NCI-H1417 (cell line): ENCODE measurements at places on chromosomes 2 and 18.

DNA sequence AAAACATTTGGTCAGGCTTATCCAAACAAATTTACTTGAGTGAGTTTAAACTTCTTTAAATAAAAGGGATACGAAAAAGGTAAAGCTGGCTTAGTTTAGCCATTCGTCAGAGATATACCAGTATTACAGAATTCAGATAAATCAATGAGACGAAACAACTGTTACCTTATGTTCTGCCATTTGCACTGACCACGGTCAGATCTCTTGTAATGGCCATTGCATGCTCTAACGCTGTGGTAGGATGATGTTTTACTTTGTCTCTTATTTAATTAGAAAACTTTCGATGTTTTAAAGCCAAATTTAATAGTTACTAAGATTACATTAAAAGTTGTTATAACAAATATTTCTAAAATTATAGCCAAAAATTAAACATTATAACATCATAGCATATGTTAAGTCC is 1.5 kb downstream of the C18orf54 start:
- DNase-seq = no peak

DNA sequence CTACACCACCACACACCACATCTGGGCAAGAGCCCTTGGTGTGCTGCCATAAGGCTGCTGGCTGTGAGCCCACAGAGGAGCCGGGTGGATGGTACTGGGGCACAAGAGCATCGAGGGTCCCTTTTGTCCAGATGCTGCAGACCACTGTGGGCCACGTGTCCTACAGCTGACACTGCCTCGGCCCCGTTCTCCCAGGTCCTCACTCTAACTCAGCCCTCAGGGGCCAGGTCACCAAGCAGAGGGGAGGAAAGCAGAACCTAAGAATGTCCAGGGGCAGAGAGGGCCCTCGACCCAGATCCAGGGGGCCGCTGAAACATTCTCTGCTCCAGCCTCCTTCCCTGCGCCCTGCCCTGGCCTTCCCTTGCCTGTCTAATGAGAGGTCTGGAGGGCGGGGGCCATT is 91.7 kb upstream of the ASB18 start:
- DNase-seq = no peak

- no peak for DNase-seq
Observed at GRCh38 chr2:44247924-44248323, 27.4 kb upstream of the SLC3A1 start.

DNA sequence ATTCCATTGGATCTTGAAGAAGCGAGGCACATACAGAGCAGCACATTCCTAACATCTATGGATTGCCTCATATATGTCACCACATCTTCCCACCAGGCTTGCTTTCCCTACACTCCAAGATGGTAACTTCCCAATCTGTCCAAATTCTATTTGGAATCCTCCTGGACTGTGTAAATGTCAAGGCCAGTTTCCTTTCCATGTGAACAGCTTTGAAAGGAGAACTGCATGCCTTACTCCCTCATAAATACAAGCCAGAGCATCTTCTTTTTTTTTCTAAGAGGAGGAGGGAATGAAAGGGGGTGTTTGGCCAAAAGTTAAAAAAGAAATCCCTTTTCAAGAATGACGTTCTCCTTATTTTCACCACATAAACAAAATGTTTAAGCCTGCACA is 103.8 kb upstream of the OSR1 start:
- DNase-seq = no peak

DNA sequence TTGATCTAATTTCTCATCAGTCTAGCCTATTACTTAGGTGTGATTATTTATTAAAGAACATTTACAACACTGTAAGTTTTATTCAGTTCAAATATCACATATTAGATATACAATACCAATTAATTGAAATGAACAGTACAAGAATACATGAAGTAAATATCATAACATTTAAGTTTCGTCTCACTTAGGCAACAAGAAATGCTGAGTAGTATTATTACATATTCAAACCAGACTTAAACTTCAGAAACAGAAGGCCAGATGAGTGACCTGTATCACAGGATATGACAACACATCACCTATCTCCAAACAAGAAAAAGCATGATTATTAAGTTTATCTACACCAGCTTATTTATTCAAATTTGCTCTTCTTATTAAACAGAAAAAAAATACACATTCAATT is 48.9 kb downstream of the LONRF2 start:
- no peak for DNase-seq

DNA sequence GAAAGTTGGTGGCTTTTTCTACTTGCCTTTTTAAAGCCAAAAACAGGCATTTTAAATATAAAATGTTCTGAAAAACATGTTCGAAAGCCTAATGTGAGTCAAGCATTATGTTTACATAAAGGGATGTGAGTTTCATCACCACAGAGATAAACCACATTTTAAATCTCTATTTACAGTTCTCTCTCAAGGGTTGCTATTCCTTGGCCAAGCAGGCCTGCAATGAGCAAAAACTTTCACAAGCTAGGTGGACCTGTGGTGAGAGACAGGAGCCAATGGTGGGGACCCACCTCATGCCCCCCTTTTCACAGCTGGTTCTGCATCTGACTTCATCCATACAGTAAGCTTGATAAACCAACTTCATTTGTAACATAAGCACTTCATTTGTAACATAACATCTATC is 65.1 kb downstream of the CUL3 start:
- no peak for DNase-seq

DNA sequence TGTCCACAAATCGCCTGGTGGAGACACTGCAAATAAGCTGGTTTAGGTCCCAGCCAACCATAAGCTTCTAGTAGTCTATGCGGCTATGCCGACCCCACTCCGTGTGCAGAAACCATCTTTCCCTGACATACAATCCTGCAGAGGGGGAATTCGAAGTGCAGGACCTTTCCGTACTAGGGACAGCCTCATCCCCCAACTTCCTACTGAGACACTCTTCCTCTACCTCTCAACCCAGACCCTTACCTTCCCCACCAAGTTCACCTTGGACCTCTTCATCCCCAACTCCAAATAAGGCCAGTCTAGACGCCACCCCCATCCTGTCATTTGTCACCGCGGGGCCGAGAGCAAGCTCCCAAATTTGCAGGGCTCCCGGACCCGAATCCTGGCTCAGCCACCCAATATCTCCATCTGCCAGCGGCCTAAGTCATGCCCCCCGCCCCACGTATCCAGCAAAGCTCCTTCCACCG is 496 bp downstream of the SUCLG1 start:
- DNase-seq = no peak
